ENCODE measurements at places on chromosomes 13 and 19.

GRCh38 chr13:47875201-47875600 lies 125.9 kb downstream of the SUCLA2 start:
- no peak for DNase-seq

DNA sequence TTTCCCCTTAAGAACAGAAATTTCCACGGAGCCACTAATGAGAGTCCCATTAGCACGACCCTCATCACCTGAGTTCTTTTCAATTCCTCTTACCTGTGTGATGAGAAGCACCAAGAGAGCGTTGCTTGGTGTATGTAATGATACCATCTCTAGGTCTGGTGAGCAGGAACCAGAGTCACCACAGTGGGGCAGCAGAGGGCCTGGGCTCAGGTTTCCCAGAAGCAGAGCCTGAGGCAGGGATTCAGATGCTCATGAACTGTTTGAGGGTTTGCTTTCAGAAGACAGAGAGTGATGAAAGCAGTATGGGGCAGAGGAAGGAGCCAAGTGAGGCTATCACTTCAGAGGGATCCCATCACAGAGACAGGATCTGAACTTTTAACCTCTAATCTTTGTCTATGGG lies 3.1 kb upstream of the PTPRH start:
- DNase-seq, result no peak

GRCh38 chr19:19274716-19275565 lies 1.8 kb upstream of the TM6SF2 start:
- no peak for DNase-seq

- DNase-seq, result no peak
Observed at GRCh38 chr19:51195616-51196015, 29.3 kb upstream of the CD33 start.

DNA sequence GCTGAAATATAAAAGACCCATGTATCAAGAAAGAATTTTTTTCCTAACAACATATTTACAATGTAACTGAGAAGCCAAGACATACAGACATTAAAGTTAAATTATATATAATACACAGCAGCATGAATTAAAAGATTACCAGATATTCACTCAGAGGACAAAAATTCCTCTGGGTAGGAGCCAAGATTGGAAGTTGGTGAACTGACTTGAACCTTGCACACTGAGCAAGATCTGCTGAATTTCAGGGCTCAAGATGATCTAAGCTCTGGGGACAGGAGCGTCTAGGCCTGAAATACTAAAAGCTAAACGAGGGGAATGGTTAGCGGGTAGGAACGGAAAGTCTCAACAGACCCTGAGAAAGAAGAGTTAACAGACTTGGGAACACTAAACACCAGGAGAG lies 8.5 kb downstream of the FOXO1 start:
- DNase-seq, result no peak

DNA sequence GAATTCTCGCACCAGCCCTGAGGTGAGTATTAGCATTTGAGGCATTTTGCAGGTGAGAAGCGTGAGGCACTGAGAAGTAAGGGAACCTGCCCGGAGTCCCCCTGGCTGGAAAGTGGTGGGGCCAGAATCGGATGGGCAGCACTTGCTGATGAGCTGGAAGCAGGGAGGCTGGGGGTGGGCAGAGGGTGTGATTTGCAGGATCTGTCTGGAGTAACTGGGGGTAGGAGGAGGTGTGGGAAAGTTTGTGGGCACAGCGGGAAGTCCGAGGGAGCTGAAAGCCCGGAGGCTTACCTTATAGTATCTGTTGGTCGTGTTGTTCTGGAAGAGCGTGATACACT lies 20.1 kb downstream of the PRKD2 start:
- DNase-seq, result no peak

- DNase-seq, result no peak
Observed at GRCh38 chr13:110368408-110368807, 61.3 kb downstream of the COL4A2 start.

DNA sequence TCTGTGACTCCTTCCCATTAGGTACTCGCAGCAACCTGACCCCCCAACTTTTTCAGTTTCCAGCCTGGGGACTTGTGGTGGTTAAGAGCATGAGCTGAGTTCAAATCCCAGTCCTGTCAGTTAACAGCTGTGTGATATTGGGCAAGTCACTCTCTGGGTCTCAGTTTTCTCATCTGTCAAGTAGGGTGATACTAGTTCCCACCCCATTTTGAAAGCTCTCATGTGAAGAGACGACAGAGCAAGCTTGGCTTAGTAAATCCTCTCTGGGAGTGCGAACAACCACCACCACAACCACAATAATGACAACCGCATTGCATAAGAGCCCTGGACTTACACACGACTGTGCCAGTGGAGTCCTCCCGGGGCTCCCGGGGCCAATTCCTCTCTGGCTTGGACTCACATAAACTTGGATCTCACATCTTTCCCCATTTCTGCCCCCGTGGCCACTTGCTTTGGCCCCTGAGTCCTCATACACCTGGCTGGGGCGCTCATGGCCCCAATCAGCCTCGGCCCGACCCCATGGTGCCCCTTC lies 454 bp downstream of the BLVRB start:
- DNase-seq, result no peak

GRCh38 chr13:35473802-35474201 lies 2.7 kb downstream of the MAB21L1 start:
- no peak for DNase-seq

DNA sequence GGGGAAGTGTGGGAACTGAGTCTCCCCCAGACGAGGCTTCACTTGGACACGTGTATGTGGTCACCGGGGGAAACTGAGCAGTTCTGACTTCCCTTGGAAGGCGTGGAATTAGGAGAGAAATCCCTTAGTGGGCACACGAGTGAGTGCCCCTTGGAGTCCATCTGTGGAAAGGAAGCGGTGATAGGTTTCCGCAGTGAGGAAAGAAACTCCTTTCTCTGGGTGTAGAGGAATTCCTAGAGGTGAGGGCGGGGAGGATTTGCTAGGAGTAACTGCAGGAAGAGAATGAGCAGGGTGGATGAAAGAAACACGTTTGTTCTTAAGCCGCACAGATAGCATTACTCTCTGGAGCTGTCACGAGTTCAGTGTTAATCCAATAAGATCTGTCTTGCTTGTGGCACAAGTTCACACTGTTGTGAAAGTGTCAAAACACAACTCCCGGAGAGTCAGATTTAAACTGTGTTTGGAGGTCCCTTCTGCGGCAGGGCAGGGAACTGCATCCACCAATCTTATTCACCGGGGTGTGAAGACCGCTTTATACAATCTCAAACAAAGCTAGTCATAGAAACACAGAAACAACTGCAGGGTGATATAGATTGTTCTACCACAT lies 1.2 kb downstream of the KL start:
- DNase-seq, result peak; percentile 52

GRCh38 chr19:45125975-45126493 lies 33.1 kb downstream of the PPP1R37 start:
- peak; percentile 79 for DNase-seq

GRCh38 chr19:43454031-43454430 lies 11.4 kb downstream of the LYPD3 start:
- DNase-seq, result no peak

GRCh38 chr19:15280915-15281683 lies 48.9 kb upstream of the EPHX3 start:
- DNase-seq, result peak; percentile 85

- DNase-seq, result no peak
Observed at GRCh38 chr13:89751432-89751930, 1596.0 kb upstream of the MIR17HG start.

GRCh38 chr13:21138561-21138960 lies 37.8 kb downstream of the SKA3 start:
- DNase-seq, result no peak

GRCh38 chr13:50842990-50843256 lies 569 bp downstream of the DLEU7 start:
- no peak for DNase-seq

DNA sequence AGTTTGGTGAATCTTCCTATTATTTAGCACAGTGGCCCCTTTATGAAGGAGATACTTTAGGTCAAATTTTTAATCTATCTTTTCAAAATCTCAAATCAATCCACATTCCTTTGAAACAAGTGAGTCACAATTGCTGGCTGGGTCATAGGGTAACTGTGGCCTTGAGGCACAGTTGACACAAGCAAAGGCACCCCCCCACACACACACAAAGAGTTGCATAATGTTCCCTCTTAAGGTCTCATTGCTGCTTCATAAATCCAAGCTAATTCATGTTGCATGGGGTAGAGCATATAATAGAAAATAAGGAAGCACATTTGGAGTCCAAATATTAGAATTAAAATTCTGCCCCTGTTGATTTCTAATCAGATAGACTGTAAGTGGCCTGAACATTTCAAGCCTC lies 171.5 kb downstream of the DLEU7 start:
- no peak for DNase-seq

- DNase-seq, result peak; percentile 89
Observed at GRCh38 chr19:38362076-38362945, 12.1 kb upstream of the PSMD8 start.

- no peak for DNase-seq
Observed at GRCh38 chr19:5941673-5942072, 27.6 kb downstream of the CAPS start.

- no peak for DNase-seq
Observed at GRCh38 chr13:75796825-75797224, 160.7 kb downstream of the LMO7 start.

DNA sequence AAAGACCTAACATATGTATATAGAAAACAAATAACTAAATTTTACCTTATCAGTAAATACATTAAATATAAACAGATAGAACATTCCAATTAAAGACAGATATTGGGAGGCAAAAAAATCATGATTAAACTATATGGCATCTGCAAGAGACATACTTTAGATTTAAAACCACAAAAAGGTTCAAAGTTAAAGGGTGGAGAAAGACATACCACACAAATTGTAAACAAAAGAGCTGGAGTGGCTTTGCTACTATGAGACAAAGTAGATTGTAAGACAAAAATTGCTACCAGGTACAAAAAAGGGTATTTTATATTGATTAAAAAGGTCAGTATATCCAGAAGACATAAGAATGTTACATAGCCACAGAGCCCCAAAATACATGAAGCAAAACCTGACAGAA lies 200.2 kb downstream of the KCNRG start:
- no peak for DNase-seq

All from ecto neural progenitor cell (in vitro differentiated cells).